GM04504 (cell line): ENCODE measurements at places on chromosomes 6 and 20.

DNA sequence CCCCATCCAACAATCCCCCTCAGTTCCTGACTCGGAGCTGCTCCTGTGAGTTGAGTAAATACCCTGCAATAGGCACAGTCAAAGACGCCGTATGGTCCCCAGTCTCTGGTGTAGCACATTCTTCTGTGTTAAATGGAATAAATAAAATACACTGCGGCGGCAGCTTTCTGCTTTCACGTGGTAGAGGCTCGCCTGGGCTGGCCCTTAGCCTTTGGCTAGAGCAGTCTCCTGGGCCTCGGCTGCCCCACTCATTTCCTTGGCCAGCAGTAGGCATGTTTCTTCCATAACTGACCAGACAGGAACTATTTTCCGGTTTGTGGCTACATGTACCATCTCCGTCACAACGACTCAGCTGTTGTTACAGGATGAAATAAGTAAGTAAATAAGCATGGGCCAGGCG, 20.7 kb downstream of the SERPINB6 start:
- no peak for DNase-seq

- no peak for DNase-seq
Measured at GRCh38 chr6:24838994-24839393, 40.3 kb upstream of the ARMH2 start.

DNA sequence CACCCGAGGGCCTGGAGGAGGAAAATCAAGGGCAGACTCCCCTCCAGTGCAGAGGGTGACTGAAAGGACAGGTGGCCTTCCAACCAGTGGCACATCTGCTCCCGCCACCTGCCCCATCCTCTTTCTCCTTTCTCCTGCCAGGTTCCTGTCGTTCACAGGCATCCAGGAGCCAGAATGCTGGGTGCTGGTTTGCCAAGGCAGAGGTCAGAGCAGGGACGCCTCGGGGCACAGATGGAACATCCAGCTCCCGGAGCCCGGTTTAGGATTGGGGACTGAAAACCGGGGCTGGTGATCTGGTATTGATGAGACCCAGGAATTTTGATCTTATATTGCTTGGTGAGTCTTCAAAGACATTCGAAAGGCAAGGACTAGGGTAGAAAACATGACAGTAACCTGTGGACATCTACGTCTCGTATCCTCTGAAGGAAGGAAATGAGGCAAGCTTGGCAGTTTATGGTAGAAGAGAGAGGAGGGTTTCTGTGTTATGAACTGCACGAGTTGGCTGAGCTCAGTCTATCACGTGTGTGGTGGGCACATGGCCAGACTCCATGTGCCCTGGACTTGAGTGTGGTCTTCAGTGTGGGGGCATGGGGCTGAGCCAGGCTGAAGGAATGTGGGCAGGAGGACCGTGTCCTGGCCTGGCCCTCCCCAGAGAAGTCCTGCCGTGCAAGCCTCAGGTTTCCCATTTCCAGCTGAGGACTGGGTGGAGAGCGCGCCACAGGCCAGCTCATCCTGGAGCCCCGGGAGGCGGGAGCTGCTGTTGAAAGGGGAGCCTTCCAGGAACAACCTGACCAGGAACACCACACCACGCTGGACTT, 74.2 kb downstream of the IRF4 start:
- DNase-seq: no peak

GRCh38 chr6:170111816-170112582, 178.9 kb downstream of the DLL1 start:
- no peak for DNase-seq

DNA sequence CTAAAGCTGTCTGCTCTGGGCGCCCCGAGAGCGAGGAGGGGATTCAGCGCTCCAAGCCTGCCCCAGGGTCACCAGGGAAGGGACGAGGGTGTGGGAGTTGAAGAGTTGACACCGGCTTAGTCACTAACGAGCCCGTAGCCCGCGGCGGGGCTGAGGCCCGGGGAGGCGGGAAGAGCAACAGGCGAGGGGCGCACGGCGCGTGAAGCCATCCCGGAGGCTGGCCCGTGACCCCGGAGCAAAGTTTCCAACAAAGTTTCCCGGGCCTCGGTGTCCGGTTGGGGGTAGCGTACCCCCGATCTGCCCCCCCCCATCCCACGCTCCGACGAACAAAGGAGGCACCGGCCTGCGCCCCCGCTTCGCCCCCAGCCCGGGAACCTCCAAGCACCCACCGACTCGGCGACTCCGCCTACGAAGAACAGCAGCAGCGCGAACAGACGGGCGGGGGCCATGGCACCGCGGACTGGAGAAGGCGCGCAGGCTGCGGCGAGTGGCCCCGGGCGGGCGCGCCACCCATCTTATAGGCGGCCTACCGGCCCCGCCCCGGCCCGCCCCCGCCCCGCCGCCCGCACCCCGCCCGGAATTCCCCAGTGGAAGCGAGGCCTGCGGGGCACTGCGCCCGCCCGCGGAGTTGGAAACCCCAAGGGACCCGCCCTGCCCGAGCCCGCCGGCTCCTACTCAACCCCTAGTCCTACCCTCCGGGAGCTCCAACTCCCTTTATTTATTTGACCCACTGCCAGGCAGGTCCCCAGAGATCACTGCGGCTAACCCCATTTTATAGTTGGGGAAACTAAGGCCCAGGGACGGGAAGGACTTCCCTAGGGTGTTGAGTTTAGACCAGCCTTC, at the start of gene SDC4:
TSS of gene SDC4 (minus strand) at position 489 of the 843 bp plus-strand sequence. CDS start at position 449, 40 bp downstream.
- no peak for DNase-seq

DNA sequence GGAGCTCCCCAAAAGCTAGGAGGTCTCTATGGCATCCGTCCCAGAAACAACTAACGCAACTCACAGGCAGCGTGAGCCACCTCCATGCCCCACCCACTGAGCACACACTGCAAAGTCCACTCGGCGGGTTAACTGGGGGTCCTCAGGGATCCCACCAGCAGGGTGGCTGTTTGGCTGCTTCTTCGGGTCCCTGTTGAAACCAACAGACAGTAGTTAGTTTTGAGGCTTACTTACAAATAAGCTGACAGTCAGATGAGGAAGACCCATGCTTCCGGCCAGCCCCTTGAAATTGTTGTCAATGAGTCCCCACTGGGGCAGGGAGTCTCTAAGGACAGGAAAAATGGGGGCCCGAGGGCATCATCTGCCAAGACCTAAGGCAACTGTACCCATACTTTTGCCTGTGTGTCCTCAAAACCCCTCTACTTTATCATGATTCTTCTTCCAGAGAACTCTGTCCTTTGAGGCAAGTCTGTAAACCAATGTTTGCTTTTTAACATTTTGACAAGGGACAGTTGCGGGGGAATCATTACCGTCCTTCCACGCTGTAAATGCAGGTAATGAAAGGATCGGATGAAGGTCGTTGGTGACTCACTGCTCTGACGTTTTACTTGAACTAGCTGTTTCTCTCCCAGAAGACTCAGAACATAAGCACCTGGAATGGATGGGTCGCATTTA, 2.2 kb upstream of the PCK1 start:
- DNase-seq: no peak

DNA sequence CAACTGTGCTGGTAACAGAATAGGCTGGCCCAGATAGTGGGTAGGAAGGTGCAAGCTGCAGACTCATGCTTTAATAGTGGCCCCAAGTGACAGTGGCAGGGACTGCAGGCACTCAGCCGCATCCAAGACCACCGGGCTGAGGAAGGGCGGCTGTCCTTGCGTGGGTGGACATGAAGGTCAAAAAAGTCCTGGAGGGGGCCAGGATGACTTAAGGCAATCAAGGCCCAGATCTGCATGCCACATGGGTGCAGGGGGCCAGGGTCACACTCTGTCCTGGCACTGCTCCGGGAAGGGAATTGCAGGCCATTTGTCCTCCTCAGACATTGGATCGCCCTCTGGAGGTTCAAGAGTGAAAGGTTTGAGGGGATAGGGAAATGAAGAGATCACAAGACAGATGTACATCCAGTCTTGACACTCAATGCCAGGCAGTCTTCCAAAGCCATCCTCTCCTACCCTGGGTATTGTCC, 10.4 kb upstream of the VNN2 start:
- no peak for DNase-seq

GRCh38 chr20:63831646-63831992, 555 bp upstream of the ZBTB46 start:
- no peak for DNase-seq

DNA sequence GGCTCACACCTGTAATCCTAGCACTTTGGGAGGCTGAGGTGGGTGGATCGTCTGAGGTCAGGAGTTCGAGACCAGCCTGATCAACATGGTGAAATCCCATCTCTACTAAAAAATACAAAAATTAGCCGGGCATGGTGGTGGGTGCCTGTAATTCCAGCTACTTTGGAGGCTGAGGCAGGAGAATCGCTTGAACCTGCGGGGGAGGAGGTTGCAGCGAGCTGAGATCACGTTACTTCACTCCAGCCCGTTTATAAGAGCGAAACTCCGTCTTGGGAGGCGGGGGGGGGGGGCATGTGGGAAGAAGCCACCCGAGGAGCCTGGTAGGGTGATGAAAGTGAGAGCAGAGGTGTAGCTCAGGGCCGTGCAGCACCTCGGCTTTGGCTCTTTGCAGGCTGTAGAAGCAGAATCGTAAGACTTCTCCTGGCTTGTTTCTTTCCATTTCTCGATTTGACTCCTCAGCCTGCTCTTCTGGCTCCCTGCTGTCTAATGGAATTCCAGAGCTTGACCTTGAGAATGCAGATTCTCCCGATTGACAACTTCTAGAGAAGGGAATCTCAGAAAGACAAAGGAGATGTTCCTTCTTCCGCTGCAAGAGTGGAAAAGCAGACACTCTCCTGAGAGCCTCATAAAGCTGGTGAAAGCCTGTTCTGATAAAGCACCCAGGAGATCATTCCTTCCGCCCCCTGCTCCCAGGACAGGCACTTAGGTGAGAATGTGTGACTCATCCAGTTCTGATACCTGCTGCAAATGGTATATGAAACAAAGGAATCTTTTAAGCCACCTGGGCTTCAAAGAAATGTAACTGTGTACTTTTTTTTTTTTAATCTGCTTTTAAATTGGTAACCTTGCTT, 26.0 kb upstream of the PPP1R16B start:
- DNase-seq: no peak

DNA sequence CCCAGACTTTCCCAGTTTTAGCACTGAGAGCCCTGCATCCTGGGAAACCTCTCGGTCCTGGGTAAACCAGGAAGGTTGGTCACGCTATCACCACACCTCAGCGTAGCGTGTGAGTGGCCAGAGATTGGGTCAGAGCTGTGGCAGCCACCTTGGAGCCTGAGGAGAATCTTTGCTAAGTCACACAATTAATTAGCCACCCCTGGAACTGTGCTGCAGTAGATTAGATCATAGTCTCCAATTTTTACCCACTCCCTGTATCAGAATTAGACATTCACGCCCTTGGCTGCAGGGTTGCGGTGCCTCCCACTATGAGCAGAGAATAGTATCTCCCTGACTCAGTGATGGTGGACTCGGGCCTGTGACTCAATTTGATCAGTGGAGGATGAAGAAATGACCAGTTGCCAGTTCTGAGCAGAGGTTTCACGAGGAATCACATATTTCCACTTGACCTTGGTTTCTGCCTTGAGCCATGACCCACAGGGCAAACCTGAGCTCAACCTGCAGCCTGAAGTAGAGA, 6.0 kb upstream of the PTGIS start:
- DNase-seq: no peak

- DNase-seq: no peak
Measured at GRCh38 chr20:50399917-50400704, 110.1 kb upstream of the PTPN1 start.

DNA sequence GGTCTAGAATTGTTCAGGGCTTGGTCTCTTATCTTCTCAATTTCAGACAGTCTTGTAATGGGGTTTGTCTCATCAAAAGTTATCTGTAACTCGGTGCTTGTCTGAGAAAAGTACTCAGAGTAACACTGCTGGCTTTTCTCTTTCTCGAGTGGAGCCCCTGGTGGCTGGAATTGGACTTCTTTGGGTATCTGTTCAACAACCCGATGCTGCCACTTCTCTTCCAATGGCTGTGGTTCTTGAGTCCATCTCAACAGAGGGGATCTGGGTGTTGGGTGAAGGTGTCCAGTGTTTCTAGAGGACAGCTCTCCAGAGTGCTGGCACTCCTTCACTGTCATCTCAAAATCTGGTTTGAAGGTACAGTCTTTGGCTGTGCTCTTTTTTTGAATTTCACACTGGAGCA, 24.6 kb downstream of the DST start:
- no peak for DNase-seq

- DNase-seq: no peak
Measured at GRCh38 chr20:25287631-25288290, 39.9 kb downstream of the PYGB start.

DNA sequence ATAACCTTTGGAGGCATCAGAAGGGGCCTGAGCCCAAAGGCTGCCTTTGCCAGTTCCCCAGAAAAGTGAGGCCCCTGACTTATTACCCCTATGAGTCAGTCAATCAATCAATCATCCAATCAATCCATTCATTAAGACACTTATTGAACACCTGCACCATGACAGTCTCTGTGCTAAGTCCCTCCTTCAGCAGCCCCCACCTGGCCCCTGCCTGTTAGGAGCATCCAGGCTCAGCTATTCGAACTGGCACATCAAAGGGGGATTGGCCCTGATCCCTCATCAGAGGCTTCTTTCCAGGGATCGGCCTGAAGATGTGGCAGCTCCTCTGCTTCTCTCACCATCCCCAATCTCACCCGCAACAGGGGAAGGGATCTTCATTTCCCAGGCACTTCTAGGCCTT, 27.7 kb upstream of the VEGFA start:
- DNase-seq: no peak

- no peak for DNase-seq
Measured at GRCh38 chr6:112325444-112325843, 21.7 kb upstream of the RFPL4B start.

DNA sequence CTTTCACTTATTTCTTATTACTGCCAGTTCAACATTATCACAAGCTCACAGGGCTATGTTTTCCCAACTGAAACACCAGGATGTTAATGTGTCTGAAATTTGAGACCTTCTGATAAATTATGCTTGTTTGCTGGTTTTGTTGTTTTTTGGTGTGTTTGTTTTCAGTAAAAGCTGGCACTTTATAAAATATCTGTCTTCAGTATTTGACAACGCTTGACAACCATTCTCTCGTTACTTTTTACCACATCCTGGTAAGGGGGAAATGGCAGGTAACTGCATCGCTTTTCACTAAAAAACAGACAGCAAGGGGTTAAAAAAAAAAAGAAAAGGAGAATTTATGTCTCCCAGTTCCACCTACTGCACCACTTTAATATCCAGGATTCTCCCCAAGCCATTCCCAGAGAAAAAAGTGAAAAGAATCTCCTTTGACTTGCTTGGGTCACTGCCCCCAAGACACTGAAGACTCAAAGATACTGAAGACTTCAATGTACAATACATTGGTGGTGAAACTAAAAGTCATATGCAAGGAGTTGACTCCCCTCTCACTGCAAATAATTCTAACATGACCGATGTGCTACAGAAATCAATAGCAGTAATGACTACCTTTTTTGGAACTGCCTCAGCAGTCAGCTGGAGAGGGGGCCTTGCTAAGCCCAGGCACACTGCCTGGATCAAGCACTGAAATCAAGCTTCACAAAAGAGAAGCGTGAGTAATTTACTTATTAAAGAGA, 88.9 kb downstream of the HIVEP2 start:
- DNase-seq: no peak
